ENCODE measurements at places on chromosomes 16 and 17.

- DNase-seq, result no peak
Measured at GRCh38 chr17:71376933-71377332, 743.9 kb upstream of the SOX9 start.

DNA sequence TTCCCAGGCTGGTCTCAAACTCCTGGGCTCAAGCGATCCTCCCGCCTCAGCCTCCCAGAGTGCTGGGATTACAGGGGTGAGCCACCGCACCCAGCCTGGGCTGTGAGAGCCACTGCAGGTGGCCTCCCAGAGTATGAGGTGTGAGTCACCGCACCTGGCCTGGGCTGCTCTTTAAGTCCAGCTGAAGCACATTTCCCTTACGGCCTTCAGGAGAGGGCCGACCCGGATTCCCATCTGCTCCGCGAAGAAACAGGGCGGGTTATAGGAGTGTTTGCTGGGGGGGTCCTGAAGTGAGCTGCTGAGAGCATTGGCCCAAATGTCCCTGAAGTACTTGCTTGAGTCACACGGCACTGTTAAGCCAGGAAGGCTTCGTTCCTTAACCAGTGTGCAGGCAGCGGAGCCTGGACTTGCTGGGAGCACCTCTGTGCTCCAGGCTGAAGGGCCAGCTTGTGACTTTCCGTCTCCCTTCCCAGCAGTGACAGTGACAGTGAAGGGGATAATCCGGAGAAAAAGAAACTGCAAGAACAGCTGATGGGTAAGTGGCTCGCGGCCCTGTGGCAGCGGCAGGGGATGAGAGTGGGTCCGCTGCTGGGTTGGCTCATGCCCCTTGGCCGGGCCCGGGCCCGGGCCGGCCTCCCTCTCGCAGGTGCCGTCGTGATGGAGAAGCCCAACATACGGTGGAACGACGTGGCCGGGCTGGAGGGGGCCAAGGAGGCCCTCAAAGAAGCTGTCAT, 7.2 kb downstream of the VPS4A start:
- no peak for DNase-seq

GRCh38 chr17:2564877-2565276, 28.6 kb upstream of the PAFAH1B1 start:
- DNase-seq, result no peak

- DNase-seq, result no peak
Measured at GRCh38 chr16:3242709-3243108, 7.8 kb upstream of the ZNF200 start.

DNA sequence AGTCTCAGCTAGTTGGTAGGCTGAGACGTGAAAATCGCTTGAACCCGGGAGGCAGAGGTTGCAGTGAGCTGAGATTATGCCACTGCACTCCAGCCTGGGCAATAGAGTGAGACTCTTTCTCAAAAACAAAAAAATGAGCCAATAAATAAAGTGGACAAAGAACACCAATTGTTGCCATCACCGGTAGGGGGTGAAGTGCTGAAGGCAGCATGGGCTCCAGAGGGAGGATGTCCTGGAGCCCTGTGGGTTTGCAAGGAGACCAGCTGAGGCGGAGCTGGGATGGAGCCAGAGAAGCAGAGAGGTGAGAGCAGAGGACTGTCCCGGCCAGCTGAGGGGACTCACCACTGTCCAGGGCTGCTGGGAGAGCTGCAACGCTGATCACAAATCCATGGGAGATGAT, 13.8 kb downstream of the CHST6 start:
- no peak for DNase-seq

GRCh38 chr16:86517652-86518258, 7.4 kb downstream of the FOXF1 start:
- DNase-seq, result no peak

DNA sequence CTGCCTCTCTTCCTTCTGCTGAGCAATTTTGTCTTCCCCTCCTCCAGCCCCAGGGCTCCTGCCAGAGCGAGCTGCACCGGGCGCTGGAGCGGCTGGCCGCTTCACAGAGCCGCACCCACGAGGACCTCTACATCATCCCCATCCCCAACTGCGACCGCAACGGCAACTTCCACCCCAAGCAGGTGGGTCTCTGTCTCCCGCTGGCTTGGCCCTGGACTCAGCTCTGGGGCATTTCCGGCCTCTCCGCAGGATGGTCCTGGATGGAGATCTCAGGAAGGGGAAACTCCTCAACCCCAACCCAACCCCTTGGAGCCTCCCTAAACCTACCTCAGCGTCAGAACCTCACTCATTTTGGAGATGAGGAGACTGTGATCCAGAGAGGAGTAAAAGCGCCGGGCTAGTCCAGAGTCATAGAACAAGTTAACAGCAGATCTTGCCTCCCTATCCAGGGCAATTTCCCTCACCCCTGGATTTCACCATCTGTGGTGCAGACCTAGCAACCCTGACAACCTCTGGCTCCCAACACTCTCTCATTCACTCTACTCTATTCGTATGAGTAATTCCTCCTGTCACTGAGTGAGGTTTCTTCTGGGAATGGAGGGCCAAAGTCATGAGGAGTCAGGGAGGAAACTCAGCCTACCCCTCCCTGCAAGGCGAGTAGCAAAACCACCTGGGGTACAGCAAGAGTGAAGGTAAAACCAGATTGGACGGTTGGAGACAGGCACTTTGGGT, 10.8 kb downstream of the IGFBP4 start:
- DNase-seq, result no peak

DNA sequence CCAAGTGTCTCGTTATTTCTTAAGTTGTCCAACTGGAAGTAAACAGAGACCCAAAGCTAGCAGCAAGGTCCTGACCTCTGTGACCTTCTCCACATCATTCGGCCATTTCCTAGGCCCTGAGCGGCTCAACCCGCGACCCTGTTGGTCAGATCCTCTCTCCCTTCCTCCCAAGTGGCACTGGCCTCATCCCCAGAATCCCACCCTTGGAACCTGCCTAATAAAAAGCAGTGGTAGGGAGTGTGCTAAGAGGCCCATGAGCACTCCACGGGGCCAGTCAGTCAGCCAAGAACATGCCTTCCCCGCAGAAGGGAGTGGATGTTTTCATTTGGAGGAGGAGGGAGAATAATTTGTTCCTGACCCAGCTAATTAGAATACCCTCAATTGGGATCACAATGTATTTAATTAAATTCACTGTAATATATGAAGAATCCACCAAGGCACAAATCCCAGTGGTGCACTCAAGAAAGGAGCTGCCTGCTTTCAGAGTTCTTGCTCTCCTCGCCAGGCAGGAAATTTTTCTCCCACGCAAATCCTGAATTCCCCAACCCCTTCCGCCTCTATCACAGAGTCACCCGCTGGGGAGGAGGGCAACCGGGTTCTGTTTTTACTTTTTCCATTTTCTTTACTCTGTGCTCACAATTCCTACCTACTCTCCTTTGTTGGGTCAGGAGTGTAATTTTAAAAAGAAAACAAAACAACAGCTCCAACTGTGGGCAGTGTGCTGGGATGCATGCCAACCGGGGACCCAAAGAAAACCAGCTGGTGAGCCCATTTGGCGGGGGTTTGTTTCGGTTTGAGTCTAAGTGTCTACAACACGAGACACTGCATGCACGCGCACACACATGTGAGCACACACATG, 153.4 kb downstream of the ZFHX3 start:
- no peak for DNase-seq

DNA sequence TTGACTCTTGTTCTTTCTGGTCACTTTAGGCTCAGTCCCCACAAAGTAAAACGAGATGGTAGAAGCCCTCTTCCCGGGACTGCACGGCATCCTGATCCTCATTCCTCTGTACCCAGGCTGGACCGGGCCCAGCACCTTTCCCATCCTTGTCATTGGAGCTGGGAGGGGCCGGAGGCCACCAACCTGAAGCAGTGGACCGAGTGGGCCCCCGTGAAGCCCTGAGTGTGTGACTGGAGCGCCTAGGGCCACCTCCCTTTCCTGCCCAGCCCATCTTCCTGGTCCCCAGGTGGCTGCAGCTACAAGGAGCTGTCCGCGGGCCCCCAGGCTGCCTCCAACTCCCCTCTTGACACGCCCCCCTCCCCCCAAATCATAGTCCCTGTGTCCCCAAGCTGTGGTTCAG, 17.1 kb upstream of the CD300A start:
- DNase-seq, result no peak

GRCh38 chr17:79098282-79098867, 23.8 kb downstream of the ENGASE start:
- no peak for DNase-seq

GRCh38 chr16:80914379-80915078, 92.2 kb downstream of the CMC2 start:
- no peak for DNase-seq

DNA sequence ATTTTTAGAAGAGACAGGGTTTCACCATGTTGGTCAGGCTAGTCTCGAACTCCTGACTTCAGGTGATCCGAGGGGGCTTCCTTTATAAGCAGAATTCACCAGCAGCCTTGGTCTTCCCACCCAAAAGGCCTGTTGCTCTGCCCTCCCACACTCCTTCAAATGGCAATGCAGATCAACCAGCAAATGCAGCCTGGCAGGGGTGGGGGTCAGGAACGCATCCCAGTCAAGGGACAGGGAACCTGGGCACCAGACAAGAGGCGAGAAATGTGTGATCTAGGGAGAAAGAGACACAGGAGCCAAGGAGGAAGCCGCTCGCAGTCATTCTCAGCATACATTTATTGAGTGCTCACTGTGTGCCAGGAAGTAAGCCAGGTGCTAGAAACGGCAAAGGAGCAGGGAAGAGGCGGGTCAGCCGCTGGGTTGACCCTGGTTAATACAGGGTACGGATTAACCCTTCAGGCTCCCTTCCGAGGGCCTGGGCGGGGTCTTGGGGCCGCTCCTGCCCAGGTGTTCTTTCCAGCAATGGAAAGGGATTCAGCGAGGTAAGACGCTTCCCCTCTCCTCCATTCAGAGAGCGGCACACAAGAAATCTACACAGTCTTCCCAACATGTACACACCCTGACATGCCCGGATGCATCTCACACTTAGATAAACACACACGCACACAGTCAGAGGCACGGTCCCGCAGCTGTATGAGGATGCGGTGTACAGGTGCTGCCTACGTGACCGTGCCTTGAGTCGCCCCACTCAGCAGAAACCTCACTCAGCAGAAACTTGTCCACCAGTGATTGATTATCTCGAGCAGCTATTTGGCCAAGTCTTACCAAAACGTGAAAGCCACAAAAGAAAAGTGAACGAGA, 6.6 kb upstream of the PITPNA start:
- DNase-seq, result no peak

GRCh38 chr16:86227801-86228200, 282.5 kb upstream of the FOXF1 start:
- no peak for DNase-seq

All from stimulated activated CD4-positive, alpha-beta T cell treated with anti-CD3 and anti-CD28 coated beads, Interleukin-4, amount 100 ng/mL, for 1 hour (primary cell).